ENCODE measurements at places on chromosomes 2 and 18. TPM values are rescaled to one million over a fixed set of nuclear protein-coding genes. Genes with fewer than 3 reads are reported as not detected.

GRCh38 chr2:15679386-15679924 is 87.8 kb downstream of the DDX1 start:
- no peak for DNase-seq

- no peak for DNase-seq
Observed at GRCh38 chr18:48732767-48733424, 194.1 kb downstream of the CTIF start.

- no peak for DNase-seq
Observed at GRCh38 chr2:25320077-25320476, 21.6 kb downstream of the DNMT3A start.

- DNase-seq = no peak
Observed at GRCh38 chr2:8997631-8998030, 5.9 kb downstream of the MBOAT2 start.

DNA sequence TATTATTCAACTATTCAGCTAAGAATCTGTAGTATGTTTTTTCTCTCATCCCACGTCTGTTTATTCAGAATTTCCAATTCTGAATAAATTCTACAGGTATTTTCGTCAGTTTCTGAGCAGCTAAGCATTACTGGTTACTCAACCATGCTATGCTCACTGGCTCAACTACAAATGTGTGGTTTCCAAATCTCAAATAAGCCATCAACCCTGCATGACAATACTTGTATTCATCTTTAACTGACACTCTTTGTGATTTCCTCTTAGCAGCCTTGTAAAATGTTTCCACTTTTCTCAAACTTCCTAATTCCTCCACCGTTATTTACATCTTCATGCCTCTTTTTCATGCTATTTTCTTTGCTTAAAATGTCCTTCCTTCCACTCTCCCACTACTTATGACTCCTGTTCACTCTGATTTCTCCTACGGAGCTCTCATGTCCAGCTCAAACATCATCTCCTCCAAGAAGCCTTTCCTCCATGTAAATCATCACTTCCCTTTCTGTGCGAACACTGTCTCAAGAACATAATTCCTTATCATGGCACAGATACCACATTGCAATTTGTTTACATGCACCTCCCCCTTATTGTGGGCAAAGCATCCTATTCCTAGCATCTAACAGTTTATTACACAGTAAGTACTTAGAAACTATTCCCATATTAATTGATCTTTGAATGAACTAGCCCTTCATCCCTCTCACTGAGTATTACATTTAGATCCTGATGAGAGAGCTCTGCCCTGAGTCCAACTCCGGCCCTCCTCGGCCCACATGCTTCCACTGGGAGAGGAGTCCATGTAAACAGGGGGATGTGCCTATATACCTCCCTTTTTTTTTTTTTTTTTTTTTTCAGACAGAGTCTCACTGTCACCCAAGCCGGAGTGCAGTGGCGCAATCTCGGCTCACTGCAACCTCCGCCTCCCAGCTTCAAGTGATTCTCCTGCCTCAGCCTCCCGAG is 10.5 kb downstream of the CCDC88A start:
- DNase-seq = no peak

DNA sequence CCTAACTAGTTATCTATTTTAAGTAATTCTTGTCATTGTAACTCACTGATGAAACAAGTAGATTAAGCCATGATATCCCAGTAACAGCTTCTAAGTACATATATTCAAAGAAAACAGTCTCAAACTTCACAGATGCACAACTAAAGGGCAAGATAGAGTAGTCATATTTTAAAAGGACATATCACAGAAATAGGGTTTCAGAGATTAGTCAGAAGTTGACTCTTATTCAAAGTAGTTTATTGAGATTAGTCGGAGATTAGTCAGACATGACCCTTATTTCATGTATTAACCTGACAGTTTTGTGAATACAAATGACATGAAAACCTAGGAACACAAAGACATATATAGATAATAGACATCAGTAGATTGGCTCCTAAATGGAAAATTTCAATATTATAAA is 15.9 kb upstream of the CHAC2 start:
- no peak for DNase-seq

GRCh38 chr18:28792404-28793086 is 615.6 kb upstream of the CDH2 start:
- no peak for DNase-seq

DNA sequence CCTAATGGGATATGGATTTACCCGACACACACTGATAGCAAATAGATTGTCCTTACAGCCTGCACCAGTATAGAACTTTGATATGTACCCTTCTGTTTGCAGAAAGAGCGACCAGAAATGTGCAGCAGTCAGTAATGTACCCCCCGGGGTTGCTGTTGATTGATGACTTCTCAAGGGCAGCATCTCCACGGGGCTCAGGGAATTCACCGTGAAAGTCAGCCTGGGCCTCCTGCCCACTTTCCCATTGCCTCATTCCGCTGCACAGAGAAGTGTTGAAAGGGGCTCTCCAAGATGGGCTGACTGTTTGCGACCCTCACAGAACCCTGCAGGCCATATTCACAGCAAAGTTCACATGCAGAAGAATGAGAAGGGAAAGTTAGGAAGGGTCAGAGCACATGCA is 241.3 kb downstream of the PRKCE start:
- DNase-seq = no peak

GRCh38 chr2:204984518-204984917 is 439.2 kb downstream of the PARD3B start:
- peak; percentile 30 for DNase-seq

The DUSP2 gene
- 1.9 TPM for total RNA-seq

The CCBE1 gene
- 8.6 TPM for total RNA-seq

The APCDD1 gene
- 0.91 TPM for total RNA-seq

Measured in myocyte (in vitro differentiated cells).